ENCODE measurements at places on chromosomes 6 and 20. TPM values are rescaled to one million over a fixed set of nuclear protein-coding genes. Genes with fewer than 3 reads are reported as not detected.

SNX3 gene
- 160 TPM for total RNA-seq

DNA sequence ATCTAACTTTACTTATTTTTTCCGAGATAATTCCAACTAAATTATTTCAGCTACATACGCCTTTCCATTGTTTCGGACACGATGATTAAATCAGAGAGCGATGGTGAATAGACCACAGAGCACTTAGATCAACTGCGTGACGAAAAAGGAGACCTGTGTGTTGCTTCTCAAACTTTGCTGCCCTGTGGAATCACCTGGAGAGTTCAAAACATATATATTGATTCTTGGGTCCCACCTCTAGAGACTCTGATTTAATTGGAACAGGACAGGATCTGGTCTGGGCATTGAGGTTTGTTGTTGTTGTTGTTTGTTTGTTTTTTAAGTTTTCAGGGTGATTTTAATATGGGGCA is 401 bp upstream of the TNFRSF21 start:
- H3K4me3 ChIP-seq: peak overlapping the region; percentile 81
- peaks cover 10% of the 10 kb centered on the region for H3K4me1 ChIP-seq
- H3K27ac ChIP-seq: no peak overlapping the region
- DNase-seq: no peak

DNA sequence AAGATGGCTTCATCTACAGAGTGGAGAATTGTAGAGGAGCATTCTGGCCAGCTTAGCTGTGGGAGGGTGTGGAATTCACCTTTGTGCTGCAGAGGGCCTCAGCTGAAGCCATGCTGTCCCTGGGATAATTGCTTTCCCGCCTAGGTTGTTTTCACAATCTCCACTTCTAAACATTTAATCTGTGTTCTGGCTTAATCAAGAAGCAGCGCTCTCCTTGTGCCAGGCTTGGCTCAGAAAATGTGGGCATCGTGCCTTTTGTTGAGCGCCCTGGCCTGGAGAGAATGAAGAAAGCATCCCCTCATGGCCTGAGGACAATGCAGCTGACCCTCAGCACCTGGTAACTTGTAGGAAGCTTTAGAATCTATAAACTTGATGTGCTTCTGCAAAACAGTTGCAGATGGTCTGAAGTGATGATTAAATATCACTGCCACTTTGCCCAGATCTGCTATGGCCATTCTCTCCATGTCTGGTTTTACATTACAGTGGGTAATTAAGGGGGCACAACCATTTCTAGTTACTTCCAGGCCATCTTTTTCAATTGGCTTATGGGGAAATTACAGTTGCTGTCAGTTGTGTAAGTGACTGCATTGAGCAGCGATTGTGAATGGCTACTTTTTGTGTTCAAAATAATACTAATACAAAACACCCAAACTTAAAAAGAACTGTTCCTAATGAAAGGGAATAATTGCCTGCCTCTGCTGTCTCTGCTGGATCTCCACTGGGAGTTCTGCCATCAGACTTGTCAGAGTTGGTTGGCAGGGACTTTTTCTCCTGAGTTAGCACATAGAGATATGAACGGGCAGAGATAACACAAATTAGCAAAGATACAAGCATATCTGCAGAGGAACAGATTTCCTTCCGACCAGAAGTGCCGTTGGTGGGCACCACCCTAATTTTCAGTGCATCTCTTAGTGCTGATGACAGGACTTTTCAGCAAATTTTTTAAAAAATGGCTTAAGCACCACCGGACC is 18.4 kb downstream of the CTNNBL1 start:
- H3K4me1 ChIP-seq: peaks cover 25% of the 10 kb centered on the region
- H3K27ac ChIP-seq: no peak overlapping the region
- no peak overlapping the region for H3K4me3 ChIP-seq
- H3K36me3 ChIP-seq: peaks cover 4% of the 10 kb centered on the region
- DNase-seq: no peak

GRCh38 chr20:63451821-63452220 is 20.6 kb downstream of the KCNQ2 start:
- H3K27ac ChIP-seq: no peak overlapping the region
- H3K27me3 ChIP-seq: peaks cover 8% of the 10 kb centered on the region
- peaks cover 5% of the 10 kb centered on the region for H3K4me1 ChIP-seq
- H3K36me3 ChIP-seq: no peaks in the 10 kb centered on the region
- DNase-seq: no peak

GRCh38 chr6:52612336-52613054 is 35.6 kb upstream of the TRAM2 start:
- peaks cover 79% of the 10 kb centered on the region for H3K4me1 ChIP-seq
- peak overlapping the region; percentile 97 for H3K27ac ChIP-seq
- peaks cover 16% of the 10 kb centered on the region for H3K36me3 ChIP-seq

GRCh38 chr6:30066082-30066481 is 916 bp upstream of the PPP1R11 start:
- peak overlapping the region; percentile 99 for H3K27ac ChIP-seq
- H3K4me1 ChIP-seq: peaks cover 49% of the 10 kb centered on the region
- peaks cover 9% of the 10 kb centered on the region for H3K27me3 ChIP-seq
- peak overlapping the region; percentile 99 for H3K4me3 ChIP-seq
- DNase-seq: no peak

- H3K4me1 ChIP-seq: no peaks in the 10 kb centered on the region
- no peak for DNase-seq
- no peaks in the 10 kb centered on the region for H3K36me3 ChIP-seq
- H3K4me3 ChIP-seq: no peak overlapping the region
Measured at GRCh38 chr20:53097371-53097770, 125.2 kb downstream of the TSHZ2 start.

SLC16A10 gene
- not detected for total RNA-seq

DNA sequence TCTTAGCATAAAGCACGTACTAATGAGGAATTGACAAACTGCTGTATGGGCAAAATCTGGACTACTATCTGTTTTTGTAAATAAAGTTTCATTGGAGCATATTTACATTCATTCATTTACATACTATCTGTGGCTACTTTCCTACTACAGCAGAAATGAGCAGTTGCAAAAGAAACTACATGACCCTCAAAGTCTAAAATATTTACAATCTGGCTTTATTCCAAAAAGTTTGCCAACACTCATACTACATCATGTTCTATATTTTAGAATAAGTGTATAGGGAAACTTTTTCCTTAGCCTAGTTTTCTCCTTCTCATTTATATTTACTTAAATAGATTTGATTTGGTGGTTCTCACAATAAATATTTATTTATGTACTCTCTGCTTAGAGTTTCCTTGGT is 208.2 kb downstream of the RIMS1 start:
- H3K4me3 ChIP-seq: no peak overlapping the region
- DNase-seq: no peak
- peaks cover 3% of the 10 kb centered on the region for H3K27me3 ChIP-seq
- H3K4me1 ChIP-seq: no peaks in the 10 kb centered on the region
- H3K36me3 ChIP-seq: no peaks in the 10 kb centered on the region

DNA sequence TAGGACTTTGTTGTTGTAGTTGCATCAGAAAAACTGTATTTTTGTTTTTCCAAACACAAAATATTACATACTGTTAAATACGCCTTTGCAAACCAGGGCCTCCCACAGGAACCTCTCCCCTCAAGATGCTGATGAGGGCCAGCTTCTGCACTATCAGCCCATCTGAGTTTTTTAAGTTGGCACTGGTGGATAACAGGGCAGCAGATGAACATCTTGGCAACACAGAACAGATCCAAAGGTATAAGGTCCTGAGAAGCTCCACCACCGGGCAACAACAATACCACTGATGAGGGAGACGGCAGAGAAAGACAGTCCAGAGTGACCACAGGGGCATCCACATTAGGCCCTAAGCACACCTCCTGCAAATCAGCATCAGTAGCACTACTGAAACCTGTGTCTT is 177.7 kb downstream of the DLL1 start:
- no peaks in the 10 kb centered on the region for H3K36me3 ChIP-seq
- no peaks in the 10 kb centered on the region for H3K27me3 ChIP-seq
- no peak for DNase-seq

RAET1E gene
- 0.26 TPM for total RNA-seq

DNA sequence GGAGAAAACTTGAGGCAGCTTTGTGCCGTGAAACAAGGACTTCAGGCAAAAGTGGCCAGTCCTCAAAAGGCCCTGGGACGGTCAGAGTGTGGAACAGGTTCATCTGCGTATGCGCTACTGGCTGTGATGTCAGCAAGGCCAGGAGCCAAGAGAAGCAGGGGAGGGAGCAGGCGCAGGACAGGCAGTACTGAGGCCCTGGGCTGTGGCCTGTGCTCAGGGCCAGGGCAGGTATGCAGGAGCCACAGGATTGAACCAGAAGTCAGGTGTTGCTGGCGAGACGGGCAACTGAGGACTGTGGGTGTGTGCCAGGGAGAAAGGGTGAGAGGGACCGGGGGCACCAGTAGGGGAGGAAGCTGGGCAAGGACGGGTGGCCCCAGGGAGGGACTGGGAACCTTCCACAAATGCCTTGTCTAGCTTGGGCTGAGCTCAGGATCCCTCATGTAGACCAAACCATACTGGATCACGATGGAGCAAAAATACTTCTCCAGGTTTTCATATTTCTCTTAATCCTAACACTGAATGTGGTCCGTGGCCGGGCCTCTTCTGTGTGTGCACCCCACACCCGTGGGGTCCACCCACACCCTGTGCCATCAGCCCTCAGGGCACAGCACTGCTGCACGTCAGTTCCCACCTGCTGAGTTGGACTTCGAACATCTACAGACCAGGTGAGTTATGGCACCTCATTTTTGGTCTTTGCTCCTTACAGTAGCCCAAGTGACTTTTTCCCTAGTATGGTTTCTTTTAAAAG is 46.9 kb downstream of the GINS1 start:
- H3K36me3 ChIP-seq: no peaks in the 10 kb centered on the region
- H3K27me3 ChIP-seq: no peaks in the 10 kb centered on the region
- no peak for DNase-seq
- no peaks in the 10 kb centered on the region for H3K4me1 ChIP-seq

NT5E gene
- total RNA-seq: 247 TPM

NCOA5 gene
- total RNA-seq: 24.9 TPM

DNA sequence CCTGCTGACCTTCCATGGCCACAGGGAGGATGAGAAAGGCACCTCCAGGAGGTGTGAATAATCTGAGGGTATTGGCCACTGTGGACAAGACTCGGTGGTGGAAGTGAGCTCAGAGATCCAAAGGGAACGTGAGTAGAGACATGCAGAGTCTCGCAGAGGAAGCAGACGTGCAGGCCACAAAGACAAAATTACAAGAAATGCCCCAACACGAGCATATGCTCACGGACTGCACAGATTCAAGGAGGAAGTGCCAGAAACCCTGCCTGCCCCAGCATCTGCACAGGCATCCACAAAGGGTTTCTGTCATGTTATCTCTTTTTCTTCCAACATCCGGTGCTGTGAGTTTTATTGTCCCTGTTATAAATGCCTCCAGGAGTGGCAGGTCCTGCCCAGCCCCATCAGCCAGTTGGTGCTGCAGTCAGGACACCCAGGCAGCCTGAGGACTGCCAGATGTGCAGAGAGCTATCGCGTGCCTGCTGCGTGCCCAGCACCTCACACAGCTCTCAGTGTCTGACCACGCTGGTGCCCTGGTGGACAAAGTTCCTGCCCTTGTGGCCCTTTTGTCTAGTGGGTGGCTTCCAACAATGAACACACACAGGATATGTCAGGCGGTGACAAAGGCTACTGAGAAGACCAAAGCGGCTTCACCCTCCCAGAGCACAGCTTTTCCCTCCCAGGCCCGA is 34.0 kb upstream of the FANCE start:
- no peak for DNase-seq
- peak overlapping the region; percentile 67 for H3K27ac ChIP-seq
- peaks cover under 1% of the 10 kb centered on the region for H3K27me3 ChIP-seq
- peaks cover 41% of the 10 kb centered on the region for H3K4me1 ChIP-seq

- peaks cover 62% of the 10 kb centered on the region for H3K4me1 ChIP-seq
- H3K27ac ChIP-seq: peak overlapping the region; percentile 68
- peak; percentile 51 for DNase-seq
- peak overlapping the region; percentile 35 for H3K4me3 ChIP-seq
- peaks cover 15% of the 10 kb centered on the region for H3K36me3 ChIP-seq
- no peaks in the 10 kb centered on the region for H3K27me3 ChIP-seq
Measured at GRCh38 chr6:155481215-155481614, 25.6 kb upstream of the NOX3 start.

GRCh38 chr20:25339608-25340007 is 51.0 kb downstream of the ABHD12 start:
- DNase-seq: no peak
- no peaks in the 10 kb centered on the region for H3K27me3 ChIP-seq
- H3K4me3 ChIP-seq: no peak overlapping the region
- H3K36me3 ChIP-seq: peaks cover 3% of the 10 kb centered on the region
- H3K4me1 ChIP-seq: peaks cover 36% of the 10 kb centered on the region
- no peak overlapping the region for H3K27ac ChIP-seq

MYLK4 gene
- total RNA-seq: 0.16 TPM

NOX3 gene
- total RNA-seq: not detected

ASF1A gene
- total RNA-seq: 15.9 TPM

GRCh38 chr20:8874437-8874836 is 194.4 kb upstream of the PLCB4 start:
- no peaks in the 10 kb centered on the region for H3K36me3 ChIP-seq
- no peak for DNase-seq
- H3K4me1 ChIP-seq: peaks cover 27% of the 10 kb centered on the region

SPATS1 gene
- total RNA-seq: not detected

Measured in HFFc6 (cell line).